ENCODE measurements at places on chromosomes 5 and 9. TPM values are rescaled to one million over a fixed set of nuclear protein-coding genes. Genes with fewer than 3 reads are reported as not detected.

Gene DRD1
- total RNA-seq, result not detected

DNA sequence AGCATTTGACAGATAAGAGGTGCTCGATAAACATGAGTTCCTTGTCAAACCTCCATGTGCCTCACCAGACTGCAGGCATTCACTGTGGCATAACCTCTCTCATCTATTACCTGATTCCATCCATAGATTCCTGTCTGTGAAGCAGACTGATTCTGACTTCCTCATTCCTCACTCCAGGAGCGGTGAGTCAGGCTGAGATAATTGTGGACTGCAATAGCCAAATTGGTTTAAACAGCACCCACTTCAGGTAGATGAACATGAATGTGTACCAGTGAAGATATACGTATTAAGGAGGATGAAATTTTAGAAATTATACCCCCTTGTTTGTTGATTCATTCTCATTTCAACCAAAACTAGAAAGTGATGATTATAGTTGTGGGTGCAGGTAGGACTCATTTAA, 391.2 kb downstream of the HINT1 start:
- DNase-seq, result no peak

Gene SEMA6A
- not detected for total RNA-seq

Gene OMD
- not detected for total RNA-seq

DNA sequence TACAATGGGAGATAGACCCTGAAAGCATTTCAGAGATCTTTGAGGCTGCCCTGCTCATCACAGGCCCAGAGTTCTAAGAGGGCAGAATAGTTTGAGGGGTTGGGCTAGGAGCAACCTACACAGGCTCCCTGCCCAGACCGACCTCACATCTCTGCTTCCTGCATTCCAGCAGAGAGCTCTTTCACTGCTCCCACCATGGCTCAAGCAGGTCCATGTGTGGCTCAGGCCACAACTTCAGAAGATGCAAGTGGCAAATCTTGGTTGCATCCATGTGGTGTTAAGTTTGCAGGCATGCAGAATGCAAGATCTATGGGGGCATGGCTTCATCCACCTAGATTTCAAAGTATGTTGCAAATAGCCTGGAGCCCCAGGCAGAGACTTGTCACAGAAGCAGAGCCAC, 39.0 kb downstream of the GDA start:
- no peak for DNase-seq

Gene FOXD4
- not detected for total RNA-seq

Gene THBS4
- 2.3 TPM for total RNA-seq

Gene KIF4B
- total RNA-seq, result not detected

DNA sequence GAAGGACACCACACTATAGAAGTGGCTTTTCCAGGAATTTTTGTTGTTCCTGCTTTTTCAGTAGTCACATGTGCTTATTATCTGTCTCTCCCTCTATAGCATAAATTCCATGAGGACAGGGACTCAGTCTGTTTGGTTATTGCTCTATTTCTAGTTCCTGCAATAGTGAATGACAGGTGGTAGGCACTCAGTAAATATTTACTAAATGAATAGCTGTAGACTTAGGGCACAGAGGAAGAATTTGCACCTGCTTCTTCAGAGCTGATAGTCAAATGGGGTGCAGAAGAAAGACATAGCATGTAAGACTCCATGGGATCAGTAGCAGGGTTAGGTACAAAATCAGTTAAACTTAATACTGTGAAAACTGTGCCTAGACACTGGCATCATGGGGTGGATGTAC, 580.2 kb downstream of the CCDC171 start:
- DNase-seq, result no peak

DNA sequence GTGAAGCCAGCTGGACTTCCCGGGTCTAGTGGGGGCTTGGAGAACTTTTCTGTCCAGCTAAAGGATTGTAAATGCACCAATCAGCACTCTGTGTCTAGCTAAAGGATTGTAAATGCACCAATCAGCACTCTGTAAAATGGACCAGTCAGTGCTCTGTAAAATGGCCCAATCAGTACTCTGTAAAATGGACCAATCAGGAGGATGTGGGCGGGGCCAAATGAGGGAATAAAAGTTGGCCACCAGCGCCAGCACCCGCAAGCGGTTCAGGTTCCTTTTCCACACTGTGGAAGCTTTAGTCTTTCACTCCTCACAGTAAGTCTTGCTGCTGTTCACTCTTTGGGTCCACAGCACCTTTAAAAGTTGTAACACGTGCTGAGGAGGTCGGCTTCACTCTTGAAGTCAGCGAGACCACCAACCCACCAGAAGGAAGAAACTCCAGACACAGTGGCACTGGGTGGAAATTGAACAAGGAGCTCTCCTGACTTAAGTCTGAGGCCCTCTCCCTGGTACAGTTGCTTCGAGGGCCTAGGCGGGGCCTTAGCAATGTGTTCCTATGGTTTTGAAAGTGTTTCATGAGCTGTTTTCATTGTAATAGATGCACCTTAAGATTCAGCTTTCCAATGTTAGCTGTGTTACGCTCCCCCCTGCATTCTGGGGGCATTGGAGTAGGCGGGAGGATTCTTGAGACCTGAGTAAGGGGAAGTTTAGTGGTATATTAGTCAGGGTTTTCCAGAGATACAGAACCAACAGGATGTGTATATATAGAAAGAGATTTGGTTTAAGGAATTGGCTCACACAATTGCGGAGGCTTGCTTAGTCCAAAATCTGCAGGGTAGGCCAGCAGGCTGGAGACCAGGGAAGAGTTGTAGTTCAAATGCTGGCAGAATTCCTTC, 21.5 kb upstream of the MYO10 start:
- DNase-seq, result no peak

DNA sequence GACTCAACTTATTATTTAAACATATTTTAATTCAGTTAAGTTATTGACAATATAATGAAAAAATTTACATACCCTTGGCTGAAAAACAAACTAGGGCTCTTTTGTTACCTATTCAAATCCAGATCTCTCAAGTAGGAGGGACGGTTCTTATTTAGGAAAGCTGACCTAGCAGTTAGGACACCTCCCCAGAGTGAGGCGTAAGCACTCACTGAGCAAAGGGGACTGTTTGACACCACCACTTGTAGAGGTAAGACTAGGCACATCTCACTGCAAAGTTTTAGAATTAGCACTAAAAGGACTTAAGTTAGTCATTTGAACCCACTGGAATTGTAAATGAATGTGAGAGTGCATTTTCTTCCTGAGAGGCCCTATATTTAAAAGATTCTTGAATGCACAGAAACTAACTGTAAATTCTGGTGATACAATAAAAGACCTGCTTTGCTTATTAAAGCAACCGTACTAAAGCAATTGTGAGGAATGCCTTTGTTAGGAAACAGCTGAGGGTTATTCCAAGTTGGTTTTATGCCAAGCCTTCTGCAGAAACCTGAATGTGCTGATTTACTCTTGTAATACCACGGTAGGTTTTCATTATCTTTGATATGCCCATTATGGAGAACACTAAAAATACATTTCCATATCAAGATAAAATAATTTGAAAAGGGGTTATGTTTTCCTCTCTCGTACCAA, 16.2 kb downstream of the HACD4 start:
- DNase-seq, result no peak

Gene FSD1L
- 1.3 TPM for total RNA-seq

Gene GABBR2
- total RNA-seq, result not detected

- no peak for DNase-seq
These were observed 65.0 kb downstream of the PRRT1B start for GRCh38 chr9:131610231-131610761.

Gene ORM2
- total RNA-seq, result not detected

- DNase-seq, result no peak
These were observed 1.9 kb upstream of the FBXO38 start for GRCh38 chr5:148381906-148382305.

Gene SLC1A3
- total RNA-seq, result 0.34 TPM

DNA sequence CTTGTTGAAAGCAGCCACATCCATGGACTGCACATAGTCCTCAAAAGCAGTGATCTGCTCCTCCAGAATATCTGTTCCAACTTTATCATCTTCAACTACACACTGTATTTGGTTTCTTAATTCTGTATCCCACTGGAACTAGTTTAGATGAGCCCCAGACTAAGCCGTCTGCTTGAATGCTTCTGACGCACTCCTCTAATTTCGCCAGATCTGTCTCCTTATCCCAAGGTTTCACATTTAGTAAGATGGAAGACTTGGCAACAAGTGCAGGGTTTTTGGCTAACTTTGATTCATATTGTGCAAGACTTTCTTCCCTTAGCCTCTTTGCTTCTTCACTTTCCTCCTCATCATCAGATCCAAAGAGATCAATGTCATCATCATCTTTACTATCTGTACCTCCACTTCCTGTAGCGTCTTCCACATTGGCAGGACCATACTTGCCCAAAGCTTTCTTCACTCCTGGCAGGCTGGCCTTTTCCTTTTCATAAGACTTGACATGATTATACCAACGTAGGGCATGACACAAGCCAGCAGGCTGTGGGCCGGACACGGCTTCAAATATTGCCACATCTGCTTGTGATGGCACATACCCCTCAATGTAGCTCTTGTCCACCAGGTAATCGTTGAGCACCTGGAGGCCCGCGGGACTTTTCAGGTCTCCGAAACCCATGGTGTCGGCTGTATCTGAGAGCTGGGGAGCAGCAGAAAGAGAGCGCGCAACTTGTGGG, 56.2 kb upstream of the PIK3R1 start:
- no peak for DNase-seq

Gene TEX48
- 0.65 TPM for total RNA-seq

- DNase-seq, result no peak
These were observed 188.8 kb downstream of the KIAA0825 start for GRCh38 chr5:94429566-94429965.

Gene IFNA2
- total RNA-seq, result not detected

DNA sequence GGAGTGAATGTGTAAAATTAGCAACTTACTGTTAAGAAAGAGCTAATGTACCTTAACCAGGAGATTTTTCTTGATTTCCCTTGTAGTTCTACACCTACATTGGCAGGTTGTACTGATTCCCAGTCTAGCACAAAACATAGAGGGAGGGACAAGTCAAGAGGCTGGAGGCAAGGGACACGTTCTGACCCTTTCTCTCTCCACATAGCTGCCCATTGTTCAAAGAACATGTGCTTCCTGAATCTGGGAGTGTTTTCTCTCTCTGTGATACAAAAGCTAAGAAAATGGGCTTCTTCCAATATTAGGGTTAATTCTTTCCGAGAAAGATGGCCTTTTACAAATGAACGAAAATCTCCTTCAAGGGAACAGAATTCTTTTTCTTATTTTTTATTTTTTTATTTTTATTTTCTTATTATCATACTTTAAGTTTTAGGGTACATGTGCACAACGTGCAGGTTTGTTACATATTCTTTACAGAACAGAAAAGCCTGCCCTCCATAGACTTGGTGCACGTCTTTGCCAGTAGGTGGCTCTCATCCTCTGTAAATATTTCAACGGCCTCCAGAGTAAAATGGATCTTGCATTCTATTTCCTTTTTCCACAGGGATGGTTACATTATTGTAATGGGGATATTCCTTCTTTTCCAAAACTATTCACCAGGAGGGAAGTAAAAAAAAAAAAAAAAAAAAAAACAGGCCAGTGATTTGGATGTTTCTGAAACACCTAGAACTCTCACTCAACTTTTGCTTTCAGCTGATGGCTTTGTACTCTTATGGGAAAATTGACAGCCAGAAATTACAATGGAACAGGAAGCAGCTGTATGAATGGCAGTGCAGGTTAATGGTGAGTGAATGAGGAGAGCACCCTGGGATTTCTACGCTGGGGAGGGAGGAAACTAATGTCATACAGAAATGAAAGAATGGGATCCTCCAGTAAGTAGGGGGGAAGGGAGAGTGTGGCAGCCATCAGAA, 13.1 kb upstream of the IFNA5 start:
- peak; percentile 61 for DNase-seq

DNA sequence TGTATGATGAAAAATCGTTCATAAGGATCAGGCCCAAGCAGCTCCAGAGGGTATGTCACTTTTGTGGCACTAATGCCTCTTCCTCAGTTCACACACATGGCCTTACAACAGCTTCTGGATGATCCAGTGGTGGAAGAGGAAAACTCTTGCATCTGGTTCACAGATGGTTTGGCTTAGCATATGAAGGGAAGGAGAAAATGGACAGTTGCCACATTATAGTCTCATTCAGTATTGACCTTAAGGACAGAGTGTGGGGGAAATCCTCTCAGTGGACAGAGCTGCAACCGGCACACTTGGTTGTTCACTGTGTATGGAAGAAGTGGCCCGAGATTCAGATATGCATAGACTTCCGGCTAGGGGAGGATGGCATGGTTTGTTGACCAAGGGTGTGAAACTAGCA, 22.8 kb downstream of the C9orf57 start:
- DNase-seq, result no peak

Gene HSPA4
- total RNA-seq, result 229 TPM

DNA sequence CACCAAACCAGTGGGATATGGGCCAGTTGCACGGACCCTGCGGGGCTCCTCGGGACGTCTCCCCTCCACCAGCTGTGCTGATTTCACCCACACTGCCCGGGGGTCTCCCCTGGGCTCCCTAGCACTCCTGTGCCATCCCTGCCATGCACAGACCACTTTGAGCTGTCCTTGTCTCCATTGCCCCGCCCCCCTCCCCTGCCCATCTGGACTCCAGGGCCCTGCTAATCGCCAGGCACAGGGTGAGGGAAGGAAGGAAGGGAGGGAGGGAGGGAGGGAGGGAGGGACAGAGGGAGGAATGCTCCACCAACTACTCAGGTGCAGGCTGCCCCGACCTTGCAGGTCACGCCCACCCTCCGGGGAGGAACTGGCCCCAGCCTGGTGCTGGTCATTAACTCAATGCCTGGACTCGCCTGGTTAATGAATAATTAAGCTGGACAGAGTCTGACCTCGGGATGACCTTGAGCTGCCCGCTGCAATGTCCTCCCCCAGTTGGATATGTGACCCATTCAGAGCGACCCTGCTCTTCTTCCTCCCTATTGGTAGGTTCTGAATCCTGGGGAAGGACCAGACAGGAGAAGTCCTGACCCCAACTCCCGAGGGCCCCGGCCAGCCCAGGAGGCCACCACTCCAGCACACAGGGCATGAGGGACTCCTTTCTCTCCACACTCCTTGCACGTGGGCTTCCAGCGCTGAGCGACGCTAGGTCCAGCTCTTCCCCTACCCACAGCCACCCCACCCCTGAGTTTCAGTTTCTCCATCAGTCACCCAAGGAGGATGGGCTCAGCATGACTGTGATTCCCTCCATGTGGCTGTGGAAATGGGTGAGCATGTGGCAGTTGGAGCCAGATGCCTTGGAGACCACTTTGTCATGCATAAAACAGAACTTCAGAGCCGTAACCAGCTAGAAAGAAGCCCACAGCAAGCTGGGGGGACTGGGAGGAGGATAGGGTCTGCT, 62.1 kb downstream of the C9orf50 start:
- no peak for DNase-seq

- no peak for DNase-seq
These were observed 24.8 kb upstream of the TERT start for GRCh38 chr5:1319436-1320256.

Gene C1QTNF3
- 1.4 TPM for total RNA-seq

DNA sequence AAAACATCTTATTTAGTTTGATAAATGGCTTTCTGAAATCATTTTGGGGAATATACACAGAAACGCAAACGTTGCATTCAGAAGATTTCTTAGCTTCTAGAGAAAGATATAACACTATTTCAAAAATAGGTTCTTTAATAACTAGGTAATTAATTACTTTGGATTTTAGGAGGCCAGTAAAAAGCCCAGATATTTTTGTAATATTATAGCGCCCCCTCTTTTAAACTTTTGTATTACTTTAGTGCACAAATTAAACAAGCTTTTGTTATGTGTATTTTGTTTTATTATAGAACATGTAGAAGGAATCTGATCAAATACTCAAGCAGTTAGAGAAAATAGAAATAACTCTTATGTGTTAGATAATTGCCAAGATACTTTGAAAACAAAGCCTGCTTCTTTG, 57.7 kb downstream of the COMMD10 start:
- DNase-seq, result no peak

Gene C9
- total RNA-seq, result not detected

All from activated CD8-positive, alpha-beta T cell treated with anti-CD3 and anti-CD28 coated beads for 36 hours (primary cell).